Stimulated activated naive CD8-positive, alpha-beta T cell treated with anti-CD3 and anti-CD28 coated beads, Interleukin-15, amount 100 ng/mL, for 72 hours (primary cell): ENCODE measurements at places on chromosomes 7 and 10.
A peak's percentile ranks its signal among the peaks of the same experiment; 100 is the strongest.

DNA sequence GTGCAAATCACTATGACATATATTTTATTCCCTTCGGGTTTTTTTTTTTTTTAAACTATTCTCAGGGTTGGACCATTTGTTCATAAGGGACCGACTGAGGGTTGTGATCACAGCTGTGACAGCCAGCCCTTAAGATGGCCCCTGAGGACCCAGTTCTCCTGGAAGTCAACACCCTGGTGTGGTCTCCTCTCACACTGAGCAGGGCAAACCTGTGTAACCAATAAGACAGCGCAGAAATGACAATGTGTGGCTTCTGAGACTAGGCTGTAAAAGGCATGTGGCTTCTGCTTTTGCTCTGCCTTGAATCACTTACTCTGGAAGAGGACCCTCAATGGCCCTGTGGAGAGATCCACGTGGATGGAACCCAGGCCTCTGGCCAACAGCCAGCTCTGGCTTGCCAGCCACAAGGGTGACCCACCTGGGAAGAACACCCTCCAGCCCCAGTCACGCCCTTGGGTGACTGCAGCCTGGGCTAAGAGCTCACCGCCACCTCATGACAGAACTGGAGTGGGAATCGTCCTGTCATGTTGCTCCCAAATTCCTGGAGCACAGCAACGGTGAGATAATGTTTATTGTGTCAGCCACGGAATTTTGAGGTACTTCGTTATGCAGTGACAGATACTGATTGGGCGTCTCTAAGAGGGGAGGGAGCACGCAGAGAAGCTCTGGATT lies 127.1 kb downstream of the CLEC2L start:
- DNase-seq: no peak

DNA sequence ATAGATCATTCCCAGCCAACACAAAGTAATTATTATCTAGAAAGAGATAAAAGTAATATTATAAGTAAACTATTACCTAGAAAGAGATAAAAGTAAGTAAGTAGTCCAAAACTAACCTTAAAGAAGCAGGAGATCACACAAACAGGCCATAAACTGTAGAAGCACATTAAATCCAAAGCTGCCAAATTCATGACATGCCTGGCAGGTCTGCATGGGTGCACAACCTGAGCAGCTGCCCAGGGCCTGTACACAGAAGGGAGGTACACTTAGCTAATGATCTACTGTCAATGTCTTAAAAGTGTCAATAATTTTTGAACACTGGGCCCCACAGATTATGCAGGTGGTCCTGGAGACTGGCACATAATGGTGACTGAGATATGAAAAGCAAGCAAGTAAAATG lies 196.5 kb downstream of the GRM8 start:
- no peak for DNase-seq

DNA sequence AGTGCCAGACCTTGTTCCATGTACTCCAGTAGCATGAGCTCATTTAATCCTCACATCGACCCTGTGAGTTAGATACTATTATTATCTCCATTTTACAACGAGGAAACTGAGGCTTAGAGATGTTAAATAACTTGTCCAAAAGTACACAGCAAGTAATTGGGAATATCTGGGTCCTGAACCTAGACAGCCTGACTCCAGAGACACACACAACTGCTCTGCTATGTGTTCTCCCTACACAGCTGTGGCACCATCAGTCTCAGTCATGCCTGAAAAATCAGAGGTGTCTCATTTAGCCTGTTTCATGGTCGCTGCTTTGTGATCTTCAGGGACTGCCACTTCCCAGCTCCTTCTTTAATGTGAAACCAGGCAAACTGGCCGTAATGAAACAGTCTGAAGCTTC lies 56.5 kb downstream of the COL1A2 start:
- DNase-seq: no peak

GRCh38 chr7:148146346-148146745 lies 444.2 kb upstream of the C7orf33 start:
- no peak for DNase-seq

- DNase-seq: no peak
Measured at GRCh38 chr7:26868841-26869495, 4.6 kb upstream of the SKAP2 start.

- peak; percentile 27 for DNase-seq
Measured at GRCh38 chr10:110600487-110601101, 33.1 kb downstream of the SMC3 start.

DNA sequence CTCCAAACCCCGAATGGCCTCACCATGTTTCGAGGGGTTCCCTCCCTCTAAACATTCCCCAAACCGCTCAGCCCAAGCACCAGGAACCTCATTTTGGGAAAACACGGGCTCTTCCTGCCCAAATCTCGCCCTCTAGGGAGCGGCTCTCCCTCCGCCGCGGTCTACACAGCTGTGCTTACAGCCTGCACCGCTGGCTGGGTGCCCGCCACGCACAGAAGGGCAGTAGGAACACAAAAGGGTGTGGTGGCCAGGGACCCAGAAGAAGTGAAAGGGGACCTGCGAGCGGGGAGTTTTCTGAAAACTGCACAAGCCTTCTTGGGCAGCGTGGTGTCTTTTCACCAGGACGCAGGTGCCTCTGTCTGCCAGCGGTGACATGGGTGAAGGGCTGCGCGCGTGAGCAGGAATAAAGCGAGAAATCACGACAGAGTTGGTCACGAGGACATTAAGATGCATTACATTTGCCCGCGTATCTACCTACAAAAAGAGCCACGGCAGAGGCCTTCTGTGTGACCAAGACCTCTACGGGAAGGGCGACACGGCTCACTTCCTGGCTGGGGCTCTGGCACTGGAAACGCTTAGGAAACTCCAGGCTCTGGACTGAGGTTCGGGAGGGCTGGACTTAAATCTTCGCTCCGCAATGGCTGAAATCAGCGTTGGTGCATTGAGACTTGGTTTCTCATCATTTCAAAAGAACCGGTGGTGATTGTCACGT lies 171.7 kb downstream of the LSM5 start:
- DNase-seq: no peak

GRCh38 chr7:134364619-134365037 lies 47.9 kb upstream of the SLC35B4 start:
- DNase-seq: no peak

GRCh38 chr10:114526504-114527238 lies 122.4 kb upstream of the AFAP1L2 start:
- peak; percentile 94 for DNase-seq

GRCh38 chr10:614790-615582 lies 74.5 kb downstream of the DIP2C start:
- DNase-seq: no peak

DNA sequence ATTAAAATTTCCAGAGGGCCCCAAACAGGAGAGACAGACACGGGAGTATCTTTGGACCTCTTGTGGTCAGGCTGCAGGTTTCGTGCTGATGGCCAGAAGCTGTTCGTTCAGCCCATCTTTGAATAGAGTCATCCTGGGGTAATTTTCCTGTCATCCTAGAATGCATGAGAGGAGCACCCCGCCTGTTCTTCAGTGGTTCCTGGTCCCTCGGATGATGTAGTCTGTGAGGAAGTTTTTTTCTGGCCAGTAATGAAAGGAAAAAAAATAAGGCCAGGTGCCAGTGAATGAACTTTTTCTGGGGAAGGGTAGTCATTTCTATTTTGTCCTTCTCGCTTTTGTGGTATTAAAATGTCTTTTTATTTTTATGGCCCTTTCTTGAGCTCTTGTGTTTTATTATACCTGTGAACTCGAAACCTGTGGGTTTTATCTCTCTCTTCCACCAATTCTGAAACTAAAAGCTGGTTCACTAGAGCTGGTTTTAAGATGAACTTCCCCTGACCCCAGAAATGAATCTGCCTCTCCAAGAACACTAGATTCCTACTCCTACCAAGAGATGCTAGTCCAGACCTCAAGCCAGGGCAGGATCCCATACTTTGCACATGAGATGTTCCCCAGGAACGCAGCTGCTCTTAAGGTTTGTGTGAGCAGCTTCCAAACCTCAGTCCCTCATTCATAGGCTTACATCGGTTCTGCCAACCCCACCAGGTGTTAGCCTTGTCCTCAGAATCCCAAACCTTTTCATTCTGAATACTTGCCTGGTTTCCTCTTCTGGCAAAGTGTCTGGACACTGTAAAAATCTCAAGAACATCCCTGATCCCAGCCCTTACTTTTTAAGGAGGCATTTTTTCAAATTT lies 15.4 kb upstream of the MEST start:
- no peak for DNase-seq

GRCh38 chr7:43914795-43915194 lies 8.4 kb upstream of the URGCP start:
- DNase-seq: no peak

DNA sequence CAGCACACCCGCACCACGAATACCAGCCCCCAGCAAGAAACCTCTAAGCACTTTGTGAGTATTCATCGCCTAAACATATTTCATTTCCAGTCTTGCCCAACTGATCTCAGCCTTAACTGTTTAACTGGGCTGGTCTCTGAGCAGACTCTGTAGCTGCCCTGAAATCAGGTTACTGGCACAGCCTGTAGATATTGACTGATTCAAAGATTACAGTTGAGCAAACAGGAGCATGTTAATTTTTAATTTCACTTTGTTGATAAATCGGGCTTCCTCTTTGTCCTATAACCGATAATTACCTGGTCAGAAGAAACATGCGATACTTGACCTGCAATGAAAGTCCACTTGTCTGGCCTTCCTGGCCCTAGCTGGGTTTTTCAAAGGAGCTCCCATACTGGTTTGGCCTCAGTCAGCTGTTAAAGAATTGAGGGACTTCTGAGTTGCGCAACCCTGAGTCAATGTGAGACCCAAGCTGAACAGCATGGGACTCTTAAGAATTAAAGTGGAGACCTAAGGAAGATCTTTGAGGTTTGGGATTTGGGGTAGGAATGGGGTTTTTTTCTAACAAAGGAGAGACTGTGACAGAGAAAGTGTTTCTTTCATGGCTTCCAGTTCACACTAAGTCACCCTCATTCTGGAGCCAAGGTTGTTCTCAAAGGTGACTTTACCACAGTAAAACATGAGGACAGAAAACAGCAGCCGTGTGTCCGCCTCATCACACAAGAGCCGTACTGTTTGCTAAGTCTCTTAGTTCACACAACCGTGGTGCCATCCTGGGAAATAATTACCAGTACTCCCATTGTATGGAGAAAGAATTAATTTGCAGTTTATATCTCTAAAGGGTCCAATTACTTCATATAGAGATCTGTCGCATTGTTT lies 75.9 kb downstream of the PPP1R3C start:
- no peak for DNase-seq

DNA sequence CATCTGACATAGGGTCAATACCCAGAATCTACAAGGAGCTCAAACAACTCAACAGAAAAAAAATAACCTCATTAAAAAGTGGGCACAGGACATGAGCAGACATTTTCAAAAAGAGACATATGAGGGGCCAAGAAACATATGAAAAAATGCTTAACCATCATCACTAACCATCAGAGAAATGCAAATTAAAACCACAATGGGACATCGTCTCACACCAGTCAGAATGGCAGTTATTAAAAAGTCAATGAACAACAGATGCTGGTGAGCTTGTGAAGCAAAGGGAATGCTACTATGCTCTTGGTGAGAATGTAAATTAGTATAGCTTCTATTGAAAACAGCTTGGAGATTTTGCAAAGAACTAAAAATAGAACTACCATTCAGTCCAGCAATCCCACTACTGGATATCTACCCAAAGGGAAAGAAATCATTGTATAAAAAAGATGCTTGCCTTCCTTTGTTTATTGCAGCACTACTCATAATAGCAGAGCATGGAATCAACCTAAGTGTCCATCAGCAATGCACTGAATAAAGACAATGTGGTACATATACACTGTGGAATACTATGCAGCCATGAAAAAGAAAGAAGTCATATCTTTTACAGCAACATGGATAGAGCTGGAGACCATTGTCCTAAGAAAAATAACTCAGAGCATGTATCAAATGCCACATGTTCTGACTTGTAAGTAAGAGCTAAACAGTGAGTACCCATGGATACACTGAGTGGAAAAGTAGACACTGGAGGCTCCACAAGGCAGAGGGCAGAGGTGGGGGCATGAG lies 139.8 kb downstream of the ADARB2 start:
- DNase-seq: no peak

GRCh38 chr10:114663626-114664025 lies 5.6 kb upstream of the ABLIM1 start:
- DNase-seq: no peak

DNA sequence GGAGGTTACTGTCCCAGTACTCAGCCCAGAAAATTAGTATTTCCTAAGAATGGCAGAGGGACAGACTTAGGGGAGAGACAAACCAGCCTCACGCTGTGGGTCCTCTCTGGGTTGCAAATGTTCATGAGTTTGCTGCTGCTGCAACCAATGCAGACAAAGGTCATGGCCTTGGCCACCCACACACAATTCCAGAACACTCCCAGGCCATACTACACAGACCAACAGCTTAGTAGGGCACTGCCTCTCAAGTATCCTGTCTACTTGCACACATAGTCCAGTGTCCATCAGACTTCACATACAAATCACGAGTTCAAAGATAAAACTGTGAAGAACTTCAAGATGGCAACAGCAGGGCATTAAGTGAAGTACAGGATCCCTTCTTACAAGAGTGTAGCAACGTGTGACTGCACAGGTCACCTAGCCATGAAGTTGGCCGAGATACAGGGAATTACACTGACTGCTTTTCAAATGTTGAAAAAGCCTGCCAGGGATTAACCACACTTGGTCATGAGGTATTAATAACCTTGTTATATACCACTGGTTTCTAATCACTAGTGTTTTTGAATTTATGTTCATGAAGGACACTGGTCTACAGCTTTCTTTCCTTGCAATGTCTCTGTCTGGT lies 40.0 kb downstream of the ZNF33B start:
- no peak for DNase-seq

GRCh38 chr10:80292607-80293239 lies 3.3 kb upstream of the MAT1A start:
- no peak for DNase-seq

DNA sequence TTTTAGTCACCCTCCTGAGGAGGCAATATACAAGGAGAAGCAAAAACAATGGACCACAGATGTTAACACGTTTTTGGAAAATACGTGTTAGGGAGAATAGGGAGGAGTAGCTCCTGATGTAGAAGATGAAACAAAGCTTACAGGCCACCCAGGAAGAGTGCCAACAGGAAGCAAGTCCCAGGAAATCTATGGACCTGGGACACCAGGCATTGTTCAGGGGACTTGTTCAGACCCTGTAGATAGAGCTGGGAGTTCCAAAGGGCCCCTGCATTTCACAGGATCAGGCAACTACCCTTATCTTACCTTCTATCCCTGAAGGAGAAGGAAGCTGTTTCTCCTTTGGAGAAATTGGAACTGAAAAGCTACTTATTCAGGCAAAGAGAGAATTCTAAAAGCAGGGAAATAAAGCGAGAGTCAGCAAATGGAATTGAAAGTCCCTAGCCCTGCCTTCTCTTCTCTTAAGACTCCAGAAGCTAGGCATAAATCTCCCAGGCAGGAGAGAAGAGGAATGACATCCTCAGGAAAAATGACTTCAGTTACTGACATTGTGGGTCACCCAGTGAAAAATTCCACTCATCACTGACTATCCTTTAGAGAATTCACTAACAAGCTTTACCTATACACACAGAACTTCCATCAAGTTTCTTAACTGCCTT lies 77.7 kb upstream of the FAM3C start:
- DNase-seq: no peak

GRCh38 chr10:10526846-10527245 lies 490.8 kb upstream of the CELF2 start:
- no peak for DNase-seq
